ENCODE measurements at places on chromosomes 5 and 9.
A peak's percentile ranks its signal among the peaks of the same experiment; 100 is the strongest.

GRCh38 chr5:146103594-146103993 is 1.8 kb downstream of the PLAC8L1 start:
- DNase-seq: no peak

DNA sequence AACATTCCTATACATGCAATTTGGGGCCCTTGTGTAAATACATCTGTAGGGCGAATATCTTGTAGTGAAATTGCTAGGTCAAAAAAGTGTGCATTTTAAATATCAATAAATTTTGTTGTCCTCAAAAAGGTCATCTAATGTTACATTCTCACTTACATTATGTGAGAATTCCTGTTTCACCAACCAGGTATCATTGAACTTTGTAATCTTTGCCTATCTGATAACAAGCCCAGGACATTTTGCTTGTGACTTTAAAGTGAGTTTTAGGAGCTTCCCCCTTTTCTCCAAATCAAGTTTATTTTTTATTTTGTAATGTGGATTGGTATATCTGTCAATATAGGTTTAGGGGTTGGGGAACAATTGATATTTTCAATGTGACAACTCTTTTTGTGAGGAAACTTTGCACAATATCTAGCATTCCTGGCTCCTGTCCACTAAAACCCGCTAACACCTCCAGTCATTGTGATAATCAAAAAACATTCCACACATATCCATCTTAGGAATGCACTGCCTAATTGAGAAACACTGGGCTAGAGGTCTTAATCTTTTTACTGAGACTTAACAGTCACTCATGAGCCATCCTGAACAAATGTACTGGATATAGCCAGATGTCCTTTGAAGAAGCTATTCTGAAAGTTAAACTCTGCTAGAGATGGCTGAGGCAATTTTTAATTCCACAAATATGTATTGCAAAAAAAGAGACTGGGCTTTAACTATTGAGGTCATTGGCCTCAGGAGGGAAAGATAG is 72.5 kb upstream of the SLC1A1 start:
- DNase-seq: no peak

DNA sequence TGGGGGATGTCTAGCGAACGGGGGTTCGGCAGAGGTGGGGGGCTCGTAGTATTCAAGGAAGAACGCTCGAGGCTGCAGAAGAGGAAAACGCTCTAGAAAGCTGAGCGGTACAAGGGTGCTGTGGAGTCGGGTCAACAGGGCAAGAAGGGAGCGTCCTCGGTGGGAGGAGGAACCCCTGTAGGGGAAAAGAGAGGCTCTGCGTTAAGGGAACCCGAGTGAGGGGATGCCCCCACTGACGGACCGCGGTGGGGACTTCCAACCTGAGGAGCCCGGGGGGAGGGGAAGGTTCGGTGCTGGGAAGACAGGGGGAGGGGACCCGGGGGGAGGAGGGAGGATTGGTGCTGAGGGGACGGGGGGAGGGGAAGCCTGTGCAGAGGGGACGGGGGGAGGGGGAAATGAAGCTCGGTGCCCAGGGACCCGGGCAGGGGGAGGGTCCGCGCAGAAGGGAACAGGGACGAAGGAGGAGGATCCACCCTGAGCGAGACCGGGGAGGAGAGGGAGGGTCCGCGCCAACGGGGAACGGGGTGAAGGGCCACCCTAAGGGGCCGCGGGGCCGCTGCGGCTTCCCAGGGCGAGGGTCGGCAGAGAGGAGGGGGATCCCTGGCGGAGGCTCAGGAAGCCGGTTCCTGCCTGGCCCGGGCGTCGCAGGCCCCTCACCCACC is 621 bp downstream of the NR6A1 start:
- DNase-seq: no peak

DNA sequence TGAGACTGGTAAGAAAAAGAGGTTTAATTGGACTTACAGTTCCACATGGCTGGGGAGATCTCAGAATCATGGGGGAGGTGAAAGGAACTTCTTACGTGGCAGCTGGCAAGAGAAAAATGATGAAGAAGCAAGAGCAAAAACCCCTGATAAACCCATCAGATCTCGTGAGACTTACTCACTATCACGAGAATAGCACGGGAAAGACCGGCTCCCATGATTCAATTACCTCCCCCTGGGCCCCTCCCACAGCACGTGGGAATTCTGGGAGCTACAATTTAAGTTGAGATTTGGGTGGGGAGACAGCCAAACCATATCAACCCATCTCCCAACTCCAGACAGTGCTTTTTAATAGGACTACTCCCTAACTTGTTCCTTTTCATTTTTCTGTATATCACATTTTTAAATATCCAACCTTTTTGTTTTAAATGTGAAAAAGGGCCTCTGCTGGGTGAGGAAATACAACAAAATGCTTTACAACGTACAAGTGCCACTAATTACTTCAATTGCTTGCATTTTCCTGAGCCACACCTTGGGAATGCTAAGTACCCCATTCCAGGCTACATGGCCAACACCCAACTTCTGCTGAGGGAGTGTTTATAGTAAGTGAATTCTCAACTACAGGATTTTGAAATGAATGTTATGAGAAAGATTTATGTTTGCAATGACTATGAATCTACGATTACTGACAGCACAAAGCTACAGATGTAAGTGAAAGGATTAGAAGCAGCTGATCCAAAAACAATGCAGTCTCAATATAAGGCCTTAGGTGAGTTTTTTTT is 294.1 kb upstream of the CD180 start:
- no peak for DNase-seq

- DNase-seq: no peak
Observed at GRCh38 chr9:97906236-97906831, 16.0 kb downstream of the TRMO start.

DNA sequence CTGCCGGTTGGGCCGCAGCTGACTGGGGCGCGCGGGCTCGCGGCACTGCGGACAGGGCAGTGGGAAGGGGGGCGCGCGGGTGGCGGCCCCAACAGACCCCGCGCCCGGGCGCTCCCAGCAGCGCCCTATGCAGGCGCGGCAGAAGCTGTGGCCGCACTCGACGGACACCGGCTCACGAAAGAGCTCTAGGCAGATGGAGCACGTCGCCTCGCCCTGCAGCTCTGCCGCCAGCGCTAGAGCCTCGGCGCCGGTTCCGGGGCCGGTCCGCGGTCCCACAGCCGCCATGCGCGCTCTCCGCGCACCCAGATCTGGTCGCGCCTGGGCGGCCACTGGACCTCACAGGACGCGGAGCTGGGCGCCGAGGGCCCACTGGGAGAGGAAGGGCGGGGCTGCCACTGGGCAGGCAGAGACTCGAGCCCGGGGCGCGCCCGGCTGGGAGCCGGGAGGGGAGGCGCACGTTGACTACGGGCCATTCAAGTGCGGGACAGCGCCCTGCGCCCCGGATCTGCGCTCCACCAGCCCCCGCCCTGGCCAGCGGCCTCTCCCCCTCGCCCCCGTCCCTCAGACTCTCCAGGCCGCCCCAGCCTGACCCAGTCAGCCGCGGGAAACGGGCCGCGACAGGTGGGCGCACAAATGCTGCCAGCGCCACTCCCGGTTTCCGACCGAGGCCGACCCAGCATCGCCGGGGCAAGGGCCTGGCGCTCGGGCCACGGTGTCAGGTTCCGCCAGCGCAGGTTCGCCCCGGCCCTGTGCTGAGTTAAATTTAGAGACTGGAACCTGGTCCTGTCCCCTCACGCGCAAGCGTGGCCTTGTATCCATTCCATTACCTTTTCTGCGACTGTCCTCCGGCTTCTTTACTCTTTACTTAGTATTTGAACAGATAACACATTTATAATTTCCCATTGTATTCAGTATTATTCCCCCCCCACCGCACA is at the start of gene TRIM7:
TRIM7 (minus strand) TSS at position 371 of the 935 bp plus-strand sequence; CDS start at position 285, 86 bp downstream.
- DNase-seq: no peak

- DNase-seq: no peak
Observed at GRCh38 chr5:52148679-52149078, 639.0 kb upstream of the ITGA1 start.

DNA sequence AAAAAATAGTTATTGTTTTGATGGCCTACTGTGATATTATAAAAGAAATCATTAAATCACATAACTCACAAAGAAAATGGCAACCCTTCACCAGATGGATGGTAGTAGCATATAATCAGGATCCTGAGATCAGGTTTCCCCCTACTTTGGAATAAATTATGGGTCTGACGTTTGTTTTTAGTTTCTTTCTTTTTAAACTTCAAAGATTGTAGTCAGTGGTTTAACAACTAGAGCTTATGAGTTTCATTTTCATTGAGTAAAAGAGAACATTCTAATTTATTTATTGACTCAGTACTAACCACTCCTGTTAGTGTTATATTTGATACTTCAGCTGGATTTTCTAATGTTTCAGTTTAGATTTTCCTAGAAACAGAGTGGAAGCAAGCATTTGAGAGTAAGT is 218.0 kb upstream of the PCSK5 start:
- DNase-seq: no peak

DNA sequence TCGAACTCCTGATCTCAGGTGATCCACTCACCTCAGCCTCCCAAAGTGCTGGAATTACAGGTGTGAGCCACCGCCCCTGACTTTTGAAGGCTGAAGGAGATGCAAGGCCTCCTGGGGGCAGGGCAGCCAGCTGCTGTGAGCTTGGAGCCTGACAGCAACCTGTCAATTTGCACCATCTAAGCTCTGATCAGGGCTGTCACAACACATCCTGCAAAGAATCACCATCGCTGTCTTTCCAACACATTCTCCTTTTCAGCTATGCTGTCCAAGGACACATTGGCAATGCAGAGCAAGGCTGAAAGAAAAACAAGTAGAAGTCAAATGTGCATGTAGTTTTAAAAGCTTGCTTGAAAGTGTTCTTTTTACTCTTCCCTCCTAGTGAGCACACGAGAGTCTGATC is 54.6 kb downstream of the GNA14 start:
- DNase-seq: no peak

- no peak for DNase-seq
Observed at GRCh38 chr9:107546859-107547258, 57.3 kb upstream of the KLF4 start.

DNA sequence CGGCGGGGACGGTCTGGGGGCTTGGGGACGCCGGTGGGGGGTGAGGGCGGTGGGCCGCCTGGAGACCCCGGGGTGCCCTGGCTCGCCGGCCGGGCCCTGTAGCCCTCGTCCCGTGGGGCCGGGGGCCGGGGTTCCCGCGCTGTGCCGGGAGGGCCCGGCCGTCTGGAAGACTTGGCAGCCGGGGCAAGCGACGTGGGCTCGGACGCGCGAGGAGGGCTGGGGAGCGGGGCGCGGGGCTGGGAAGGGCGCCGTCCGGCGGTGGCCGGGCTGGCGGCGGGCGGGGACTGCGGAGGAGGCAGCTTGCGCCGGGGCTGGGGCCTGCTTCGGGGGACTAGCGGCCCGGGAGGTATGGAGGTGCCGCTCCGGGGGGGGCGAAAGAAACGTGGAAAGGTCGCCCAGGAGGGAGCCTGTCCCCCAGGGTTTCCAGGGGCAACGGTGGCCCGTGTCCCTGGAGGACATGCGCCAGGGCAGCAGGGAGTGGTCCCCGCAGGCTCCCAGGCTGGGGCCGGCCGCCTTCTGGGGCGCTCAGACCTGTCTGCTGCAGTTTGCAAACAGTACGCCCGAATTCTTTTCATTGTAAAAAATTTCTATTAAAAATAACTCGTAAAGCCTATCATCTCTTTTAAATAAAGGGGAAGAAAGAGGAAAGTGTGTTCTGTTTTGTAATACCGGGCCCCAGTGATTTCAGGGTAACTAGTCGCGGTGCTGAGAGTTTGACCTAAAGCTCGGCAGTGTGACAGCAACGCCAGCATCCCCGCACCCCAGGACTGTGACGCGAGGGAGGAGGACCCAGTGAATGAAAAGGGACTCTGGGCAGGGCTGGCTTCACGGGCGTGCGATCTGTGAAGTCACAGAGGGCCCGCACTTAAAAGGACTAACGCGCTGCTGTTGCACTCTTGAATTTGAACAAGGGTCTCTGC is 752 bp upstream of the ANKH start:
- peak; percentile 14 for DNase-seq

DNA sequence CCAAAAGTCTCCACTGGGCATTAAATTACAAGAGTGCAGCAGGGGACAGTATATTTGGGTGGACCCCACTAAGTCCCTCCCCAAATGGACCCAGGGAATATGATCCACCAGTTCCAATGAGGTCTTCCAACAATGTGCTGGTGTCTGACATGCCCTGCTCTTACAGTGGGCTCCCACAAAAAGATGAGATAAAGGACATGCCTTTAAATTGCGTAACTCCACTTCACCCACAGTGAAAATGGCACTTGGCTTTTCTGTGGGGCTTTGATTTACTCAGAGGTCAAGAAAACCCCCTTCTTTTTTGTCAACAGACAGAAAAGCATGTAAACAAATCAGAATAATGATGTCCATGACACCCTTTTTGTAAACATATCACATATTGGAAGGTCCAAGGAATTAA is 336.5 kb downstream of the EBF1 start:
- DNase-seq: no peak

- no peak for DNase-seq
Observed at GRCh38 chr9:137141976-137142936, 3.3 kb downstream of the GRIN1 start.

- DNase-seq: no peak
Observed at GRCh38 chr5:82821846-82822633, 255.2 kb downstream of the TMEM167A start.

DNA sequence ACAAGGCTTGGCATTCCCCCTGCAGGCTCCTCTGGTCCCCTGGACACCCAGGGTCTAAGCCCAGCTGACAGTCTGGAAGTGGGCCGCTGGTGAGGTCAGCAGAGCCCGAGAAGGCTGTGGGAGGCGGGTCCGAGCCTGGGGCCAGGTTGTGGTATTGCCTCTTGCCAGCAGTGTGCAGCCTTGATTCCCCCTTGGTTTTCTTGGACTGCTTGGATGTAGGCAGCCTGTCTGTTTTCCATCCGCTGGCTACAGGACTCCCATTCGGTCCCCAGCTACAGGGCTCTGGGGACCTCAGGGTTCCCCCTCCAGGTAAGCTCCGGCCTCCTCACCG is 1.6 kb downstream of the AIF1L start:
- DNase-seq: no peak

GRCh38 chr5:72156946-72157624 is 49.8 kb downstream of the MAP1B start:
- DNase-seq: no peak

DNA sequence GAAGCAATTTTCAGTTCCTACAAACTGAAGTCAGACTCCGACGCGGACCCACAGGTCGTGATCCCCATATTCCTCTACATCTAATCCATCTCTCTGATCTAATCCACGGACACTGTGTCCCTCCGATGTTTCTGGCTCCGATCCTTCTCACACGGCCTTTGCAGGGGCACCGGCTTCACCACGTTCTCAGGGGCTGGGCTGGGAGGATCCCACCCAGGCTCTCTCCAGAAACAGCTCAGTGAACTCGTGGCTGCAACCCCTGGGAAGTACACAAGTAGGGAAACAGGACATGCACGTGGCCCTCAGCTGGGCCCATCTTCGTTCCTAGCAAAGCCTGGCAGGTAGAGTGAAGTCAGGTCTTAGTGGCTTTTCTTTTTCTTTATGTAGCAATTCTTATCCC is 49.1 kb upstream of the OLFM1 start:
- DNase-seq: no peak

DNA sequence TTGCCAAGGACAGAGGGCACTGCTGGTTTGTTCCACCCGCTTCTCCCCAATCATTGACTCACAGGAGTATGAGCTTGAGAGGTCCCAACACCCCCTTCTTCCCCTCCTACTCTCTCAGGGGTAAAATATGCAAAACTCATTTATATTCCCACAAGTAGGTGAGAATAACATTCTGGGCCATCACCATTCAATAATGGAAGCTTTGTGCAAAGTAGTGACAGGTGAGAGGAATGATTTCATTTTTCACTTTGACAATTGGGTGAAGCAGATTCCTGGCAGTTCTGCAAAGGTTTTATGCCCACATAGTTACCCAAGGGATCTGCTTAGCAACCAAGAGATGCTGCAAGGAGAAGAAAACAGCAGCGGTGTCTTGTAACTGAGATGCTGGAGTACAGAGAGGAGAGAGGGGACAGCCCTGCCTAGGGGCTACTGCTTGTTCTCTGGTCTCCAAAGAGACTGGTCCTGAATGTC is 137.6 kb downstream of the CMYA5 start:
- no peak for DNase-seq

Measured in stimulated activated CD4-positive, alpha-beta T cell treated with anti-CD3 and anti-CD28 coated beads, TNF-alpha, amount 100 ng/mL, for 1 hour (primary cell).